ENCODE measurements at places on chromosomes 3 and 15.

GRCh38 chr15:39230908-39231285, 350.0 kb upstream of the THBS1 start:
- DNase-seq: no peak

DNA sequence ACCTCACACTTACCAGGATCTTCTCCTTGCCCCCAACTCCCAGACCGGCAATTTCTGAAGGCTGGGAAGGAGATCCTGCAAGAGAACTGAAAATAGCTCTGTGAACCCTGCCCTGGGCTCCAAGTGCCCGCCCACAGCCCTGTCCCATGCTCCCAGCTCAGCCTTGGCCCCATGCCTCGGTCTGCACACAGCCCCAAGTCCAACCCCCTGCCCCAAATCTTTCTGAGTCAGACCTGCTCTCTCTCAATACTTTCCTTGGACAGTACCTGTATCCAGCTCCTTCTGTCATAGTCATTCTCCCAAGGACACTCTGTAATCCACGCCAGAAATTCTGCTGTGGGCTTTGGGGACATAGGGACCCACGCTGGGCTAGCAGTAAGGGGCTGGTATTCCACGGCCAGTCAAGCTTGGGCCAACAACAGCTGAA, 6.3 kb upstream of the SMAD3 start:
- no peak for DNase-seq

DNA sequence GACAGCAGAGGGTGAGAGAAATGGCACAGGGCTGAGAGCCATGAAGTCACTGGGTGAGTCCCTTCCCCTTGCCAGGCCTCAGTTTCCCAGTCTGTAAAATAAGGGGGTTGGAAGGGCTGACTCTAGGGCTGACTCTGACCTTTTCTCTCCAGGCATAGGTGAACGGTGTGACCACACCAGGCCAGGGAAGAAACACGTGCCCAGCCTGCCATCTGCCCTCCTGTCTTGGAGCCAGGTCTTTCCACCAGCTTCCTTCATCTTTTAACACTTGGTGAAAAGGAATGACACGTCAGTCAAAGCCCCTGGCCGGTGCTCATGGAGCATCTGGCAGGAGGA, 74.4 kb downstream of the CPN2 start:
- no peak for DNase-seq

- peak; percentile 5 for DNase-seq
Measured at GRCh38 chr3:60919296-60919695, 332.0 kb downstream of the FHIT start.

DNA sequence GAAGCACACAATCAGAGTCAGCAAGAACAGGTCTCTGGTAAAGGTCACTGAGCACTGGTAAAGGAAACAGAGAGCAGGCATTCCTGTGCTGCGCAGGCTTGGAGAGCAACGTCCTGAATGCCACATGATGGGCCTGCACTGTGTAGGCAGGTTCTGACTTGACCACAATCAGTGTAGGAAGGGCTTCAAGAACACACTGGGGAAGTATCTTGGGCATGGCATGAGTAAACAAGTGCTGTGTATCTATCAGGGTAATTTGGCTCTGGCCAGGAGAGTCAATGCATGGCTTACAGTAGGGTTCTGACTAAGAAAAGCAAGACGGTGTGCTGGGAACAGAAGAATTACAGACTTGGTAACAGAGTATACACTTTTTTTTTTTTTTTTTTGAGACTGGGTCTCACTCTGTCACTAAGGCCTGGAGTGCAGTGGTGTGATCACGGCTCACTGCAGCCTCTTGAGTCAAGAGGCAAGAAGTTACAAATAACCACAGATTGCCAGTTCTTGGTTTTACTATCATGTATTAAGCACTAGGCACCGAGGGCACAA, 30.6 kb downstream of the TBC1D2B start:
- peak; percentile 55 for DNase-seq

GRCh38 chr3:188348435-188349244, 194.7 kb downstream of the LPP start:
- peak; percentile 96 for DNase-seq
